Right ventricle myocardium inferior (tissue), 1 donor: ENCODE measurements at places on chromosomes 2 and 18.

DNA sequence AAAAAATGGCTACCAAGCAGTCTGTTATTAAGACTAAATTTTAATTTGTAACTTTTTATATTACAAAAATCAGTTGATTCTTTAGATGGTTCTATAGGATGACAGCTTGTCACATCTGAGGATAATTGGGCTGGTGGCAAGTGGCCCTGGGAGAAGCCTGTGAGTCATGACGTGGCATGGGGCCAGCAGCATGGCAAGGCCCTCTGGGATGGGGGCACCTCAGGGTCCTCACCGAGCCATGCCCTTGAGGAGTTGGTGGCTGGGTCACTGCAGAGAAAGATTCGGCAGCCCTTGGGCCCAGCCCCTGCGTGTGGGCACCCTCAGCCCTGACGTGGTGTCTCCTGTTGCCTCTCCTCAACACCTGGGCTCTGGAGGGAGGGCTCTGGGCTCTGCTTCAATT is 49.7 kb downstream of the STK25 start:
- DNase-seq = no peak

- DNase-seq = no peak
Observed at GRCh38 chr2:60282886-60283285, 270.6 kb downstream of the BCL11A start.

GRCh38 chr2:127633556-127634065 is 12.3 kb upstream of the GPR17 start:
- DNase-seq = no peak

DNA sequence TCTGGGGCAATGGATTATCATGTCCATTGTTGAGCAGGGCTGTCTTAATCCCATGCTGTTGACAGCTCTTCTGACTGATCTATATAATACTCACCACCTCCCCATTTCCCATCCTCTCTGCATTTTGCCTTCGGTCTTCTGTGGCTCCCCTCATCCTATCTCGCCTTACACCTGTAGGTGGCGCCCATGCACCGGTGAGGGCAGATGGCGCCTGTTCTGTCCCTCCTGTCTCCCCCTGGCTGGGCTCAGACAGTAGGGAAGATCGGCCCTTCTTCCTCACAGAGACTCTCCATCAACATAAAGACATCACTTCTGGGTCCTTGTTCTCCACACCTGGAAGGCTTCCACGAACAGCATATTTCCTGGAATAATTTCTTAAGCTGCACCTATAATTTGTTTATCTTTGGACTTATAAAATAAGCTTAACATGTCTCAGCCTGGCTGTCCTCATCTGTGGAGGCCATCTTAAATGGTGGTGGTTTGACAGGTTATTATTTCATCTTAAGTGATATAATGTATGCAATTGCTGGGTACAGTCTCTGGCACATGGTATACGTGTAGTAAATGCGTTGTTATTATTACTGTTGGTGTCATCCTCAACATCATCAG is 10.9 kb upstream of the CDH20 start:
- peak; percentile 75 for DNase-seq

DNA sequence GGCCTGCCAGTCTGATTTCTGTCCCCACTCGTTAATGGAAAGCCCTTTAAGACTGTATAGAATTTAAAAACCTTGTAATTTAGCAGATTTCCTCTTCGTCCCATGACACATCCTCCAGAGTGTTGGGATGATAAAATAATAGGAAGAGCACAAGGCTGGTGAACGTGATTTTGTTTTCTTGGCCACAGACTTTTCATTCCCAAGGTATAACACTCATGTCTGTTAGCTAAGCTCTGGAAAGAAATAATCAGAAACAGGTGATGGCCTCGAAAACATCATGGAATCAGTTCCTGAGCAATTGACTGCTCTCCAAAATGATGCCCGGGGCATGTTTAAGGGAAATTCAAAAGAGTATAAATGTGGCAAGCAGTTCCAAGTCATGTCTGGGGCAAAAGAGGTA is 337.8 kb upstream of the TCF4 start:
- no peak for DNase-seq
